ENCODE measurements at places on chromosomes 13 and 19.

DNA sequence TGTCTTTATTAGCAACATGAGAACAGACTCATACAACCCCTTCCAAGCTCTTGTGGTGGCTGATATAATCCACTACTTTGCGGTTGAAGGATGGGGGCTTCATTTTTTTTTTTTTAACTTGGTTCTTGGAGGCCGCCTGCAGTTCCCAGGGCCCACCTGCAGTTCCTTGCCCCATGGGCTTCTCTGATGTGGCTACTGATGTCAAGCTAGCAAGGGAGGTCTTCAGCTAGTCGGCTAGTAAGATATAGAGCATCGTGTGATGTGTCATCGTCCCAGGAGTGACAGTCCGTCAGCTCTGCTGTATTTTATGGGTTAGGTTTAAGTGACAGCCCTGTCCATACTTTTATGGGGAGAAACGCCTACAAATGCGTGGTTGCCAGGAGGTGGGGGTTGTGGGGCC is 26.1 kb downstream of the UHRF1 start:
- DNase-seq = no peak

GRCh38 chr13:23488442-23488841 is 54.9 kb upstream of the SACS start:
- DNase-seq = no peak

GRCh38 chr13:44397766-44398223 is 24.2 kb downstream of the SERP2 start:
- no peak for DNase-seq

GRCh38 chr19:7685546-7686445 is 5.2 kb downstream of the TRAPPC5 start:
- no peak for DNase-seq

- no peak for DNase-seq
Measured at GRCh38 chr13:94414708-94415107, 64.8 kb downstream of the DCT start.

GRCh38 chr13:79376843-79377242 is 29.2 kb downstream of the RBM26 start:
- DNase-seq = no peak

DNA sequence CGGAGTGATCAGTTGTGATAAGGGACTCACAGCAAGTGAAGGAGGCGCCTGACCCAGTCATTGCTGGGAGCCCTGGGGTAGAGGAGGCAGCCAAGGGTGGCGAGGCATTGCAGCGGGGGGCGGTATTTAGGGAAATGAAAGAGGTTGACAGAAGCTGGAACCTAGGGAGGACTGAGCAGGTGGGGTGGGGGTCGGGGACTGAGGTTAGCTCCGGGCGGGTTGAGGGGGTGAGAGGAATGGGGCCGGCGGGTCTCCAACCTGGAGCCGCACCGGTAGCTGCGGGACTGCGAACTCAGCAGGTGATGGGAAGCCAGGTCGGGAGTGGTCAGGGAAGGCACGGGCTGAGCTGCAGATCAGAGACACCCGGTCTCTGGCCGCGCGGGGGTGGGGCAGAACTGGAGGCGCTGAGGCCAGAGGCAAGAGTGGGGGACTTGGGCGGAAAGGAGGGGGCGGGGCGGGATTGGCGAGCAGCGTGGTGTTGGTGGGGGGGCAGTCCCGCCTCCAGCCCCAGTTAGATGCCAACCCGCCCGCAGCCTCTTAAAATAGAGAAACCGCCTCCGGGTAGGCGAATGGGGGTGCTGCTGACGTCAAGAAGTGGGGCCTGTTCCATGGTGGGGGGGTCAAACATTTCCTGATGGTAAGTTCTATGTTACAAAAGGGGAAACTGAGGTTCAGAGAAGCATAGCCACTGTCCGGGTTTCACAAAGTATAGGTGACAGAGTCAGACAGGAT is 1.5 kb downstream of the MAST3 start:
- no peak for DNase-seq

DNA sequence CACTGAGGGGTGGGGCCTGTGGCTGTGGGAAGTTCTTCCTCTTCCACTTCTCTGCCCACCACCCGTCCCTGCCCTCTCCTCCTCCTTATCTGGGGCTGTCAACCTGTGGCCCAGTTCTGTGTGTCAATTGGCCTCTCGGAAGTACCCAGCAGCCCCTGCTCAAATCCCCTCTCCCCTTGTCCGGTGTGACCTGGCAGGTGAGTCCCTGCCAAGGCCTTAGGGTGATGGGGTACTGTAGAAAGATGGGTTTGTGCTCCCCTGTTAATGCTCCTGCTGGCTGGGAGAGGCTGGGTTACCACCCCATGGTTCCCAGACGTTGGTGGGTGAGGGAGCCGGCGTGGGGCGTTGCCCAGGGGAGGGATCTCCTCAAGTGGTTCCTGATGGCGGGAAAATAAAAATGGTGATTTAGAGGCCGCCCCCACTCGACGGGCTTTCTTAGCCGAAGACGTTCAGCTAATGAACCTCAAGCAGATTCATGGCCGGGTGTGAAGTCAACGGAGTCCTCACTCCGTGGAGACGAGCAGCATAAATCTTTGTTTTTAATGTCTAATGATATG is 141.2 kb downstream of the URI1 start:
- DNase-seq = no peak

DNA sequence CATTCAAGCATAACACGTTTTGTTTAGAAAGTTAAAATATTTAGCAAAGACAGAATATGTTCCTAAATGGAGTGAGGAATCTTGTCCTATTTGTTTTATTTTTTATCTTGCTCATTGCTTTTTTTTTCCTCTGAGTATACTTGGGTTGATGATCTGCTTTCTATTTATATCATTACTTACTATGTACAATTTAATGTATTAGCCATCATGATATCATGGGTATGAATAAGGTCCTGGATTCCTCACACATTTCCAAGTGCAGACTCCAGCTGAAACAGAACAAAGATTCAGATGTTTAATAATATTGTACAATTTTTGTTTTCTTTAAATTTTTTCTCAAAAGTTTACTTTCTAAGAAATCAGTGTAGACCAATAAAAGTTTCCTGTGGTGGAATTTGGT is 388.2 kb downstream of the GPC6 start:
- no peak for DNase-seq

DNA sequence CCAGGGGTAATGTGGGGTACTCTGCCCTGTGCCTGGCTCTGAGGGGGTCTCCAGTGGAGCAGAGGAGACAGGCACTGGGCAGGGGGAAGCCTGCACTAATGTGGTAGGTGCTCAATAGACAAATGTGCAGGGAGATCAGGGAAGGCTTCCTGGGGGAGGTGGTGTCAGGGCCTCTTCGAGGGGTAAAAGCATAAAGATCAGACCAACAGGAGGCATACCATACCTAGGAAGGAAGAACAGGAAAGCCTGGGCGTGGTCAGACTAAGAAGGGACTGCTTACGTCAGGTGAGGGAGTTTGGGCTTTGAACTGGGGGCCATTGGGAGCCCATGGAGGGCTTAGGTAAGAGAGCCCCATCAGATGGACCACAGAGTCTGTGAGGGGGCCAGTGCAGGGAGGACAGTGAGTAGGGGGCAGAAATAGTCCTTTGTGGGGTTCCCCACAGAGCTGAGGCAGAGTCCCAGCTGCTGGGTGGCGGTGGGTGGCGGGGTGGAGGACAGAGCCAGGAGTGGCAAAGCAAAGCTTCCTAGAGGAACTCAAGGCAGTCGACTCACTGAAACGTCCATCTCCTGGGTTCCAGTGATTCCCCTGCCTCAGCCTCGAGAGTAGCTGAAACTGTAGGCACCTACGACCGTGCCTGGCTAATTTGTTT is 8.8 kb downstream of the PRR36 start:
- no peak for DNase-seq

DNA sequence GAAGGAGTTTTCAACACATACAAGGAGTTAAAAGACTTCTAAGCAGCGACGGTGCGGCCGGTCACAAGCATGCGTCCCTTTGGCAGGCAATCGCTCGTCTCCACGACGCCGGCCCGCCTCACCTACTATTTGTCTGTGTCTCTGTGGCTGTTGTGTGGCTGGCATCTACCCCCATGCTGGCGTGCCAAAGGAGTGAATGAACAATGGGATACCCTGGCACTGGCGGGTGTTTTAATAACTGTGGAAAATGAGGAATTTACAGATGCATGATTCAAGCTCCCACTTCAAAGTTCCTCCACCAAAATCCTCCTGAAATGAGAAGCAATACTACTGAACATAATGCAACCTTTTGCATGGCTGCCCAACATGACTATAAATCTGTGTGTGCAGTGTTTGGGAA is 176.6 kb downstream of the KLF5 start:
- no peak for DNase-seq

DNA sequence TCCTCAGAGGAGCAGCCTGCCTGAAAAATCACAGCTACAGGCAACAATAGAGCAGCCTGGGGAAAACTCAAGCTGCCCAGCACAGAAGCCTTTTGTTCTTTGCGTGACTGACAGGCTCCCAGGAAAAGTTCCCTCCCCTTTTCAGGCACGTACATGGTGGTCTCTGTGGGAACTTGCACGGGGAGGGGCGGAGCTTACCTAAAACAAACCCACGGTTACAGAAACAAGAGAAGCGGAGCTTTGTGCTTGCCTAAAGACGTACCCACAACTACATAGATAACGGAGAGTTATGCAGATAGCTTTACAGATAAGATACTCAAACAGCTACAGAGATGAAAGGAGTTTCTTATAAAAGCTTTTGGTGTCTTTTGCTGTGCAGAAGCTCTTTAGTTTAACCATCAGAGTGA is 11.4 kb downstream of the ETFB start:
- no peak for DNase-seq

GRCh38 chr13:74986609-74987008 is 495.4 kb downstream of the TBC1D4 start:
- DNase-seq = no peak

DNA sequence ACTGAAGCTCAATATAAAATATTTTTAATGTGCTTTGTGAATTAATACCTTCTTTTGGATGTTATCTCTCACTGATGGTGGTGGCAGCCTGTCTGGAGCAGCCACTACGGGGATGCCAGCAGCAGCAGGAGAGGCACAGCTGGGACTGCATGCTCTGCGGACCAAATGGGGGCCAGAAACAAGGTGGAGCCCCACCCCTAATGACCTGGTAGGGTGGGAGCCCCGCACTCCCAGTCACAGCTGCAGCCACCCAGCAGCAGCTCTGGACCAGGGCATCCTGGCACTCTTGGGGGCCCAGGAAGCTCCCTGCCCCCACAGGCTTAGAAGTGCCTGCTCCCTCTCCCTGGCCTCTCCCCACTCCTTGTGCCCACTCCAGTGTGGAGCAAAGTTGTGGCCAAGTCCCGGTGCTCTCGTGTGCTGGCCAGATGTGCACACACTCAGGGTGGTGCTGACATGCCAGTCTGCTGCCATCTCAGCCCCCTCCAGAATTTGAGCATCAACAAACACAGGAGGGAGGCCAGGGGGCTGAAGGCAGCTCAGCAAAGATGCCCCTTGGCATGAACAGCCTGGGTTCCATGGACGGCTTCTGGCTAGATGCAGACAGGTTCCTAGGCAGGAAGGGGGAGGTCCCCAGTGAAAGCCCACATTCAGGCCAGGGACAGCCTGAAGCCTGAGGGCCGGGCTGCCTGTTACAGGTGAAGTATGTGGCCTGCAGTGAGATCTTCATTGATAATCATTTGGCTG is 696.7 kb upstream of the SLITRK5 start:
- DNase-seq = no peak

- no peak for DNase-seq
Measured at GRCh38 chr19:6589711-6590257, 1.2 kb downstream of the CD70 start.

GRCh38 chr19:2534423-2535013 is 58.6 kb downstream of the GADD45B start:
- no peak for DNase-seq
